Non-pigmented ciliary epithelial cell (primary cell): ENCODE measurements at places on chromosomes 12 and 14.

DNA sequence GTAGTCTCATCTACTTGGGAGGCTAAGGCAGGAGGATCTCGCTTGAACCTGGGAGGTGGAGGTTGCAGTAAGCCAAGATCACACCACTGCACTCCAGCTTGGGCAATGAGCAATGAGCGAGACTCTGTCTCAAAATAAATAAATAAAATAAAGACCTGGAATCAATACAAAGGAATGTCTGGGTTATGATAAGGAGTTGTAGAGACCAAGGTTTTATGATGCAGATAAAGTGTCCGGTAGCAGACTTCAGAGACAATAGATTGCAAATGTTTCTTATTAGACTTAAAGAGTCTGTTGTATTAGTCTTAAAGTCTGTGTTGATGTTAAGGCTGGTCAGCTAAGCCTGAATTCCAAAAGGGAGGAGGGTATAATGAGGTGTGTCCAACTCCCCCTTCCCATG is 35.2 kb upstream of the RNASE1 start:
- no peak for DNase-seq

DNA sequence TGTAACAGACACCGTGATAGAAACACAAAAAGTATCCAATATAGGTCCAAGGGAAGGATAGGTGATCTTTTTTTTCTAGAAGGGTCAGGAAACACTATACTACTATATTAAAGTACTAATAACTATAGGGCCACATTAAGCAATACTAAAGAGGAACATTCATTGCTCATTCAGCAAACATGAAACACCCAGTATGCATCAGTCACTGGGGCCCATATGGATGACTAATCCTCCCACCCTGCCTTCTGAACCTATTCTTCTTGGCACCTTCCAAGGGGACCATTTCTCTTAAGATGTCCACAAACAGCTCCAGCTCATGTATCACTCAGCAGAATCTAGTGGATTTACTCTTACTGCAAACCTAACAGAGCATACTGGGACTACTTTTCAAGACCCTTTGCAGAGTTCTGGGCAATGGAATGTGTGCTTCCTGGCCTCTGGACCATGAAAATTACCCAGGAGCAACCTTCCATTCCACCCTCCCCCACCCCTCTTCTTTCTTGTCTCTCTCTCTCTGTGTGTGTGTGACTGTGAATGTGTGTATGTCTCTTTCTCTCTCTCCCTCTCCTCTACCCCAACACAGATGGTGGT is 187.9 kb downstream of the EPS8 start:
- peak; percentile 62 for DNase-seq

- no peak for DNase-seq
Measured at GRCh38 chr12:114285554-114285953, 120.4 kb downstream of the TBX5 start.

DNA sequence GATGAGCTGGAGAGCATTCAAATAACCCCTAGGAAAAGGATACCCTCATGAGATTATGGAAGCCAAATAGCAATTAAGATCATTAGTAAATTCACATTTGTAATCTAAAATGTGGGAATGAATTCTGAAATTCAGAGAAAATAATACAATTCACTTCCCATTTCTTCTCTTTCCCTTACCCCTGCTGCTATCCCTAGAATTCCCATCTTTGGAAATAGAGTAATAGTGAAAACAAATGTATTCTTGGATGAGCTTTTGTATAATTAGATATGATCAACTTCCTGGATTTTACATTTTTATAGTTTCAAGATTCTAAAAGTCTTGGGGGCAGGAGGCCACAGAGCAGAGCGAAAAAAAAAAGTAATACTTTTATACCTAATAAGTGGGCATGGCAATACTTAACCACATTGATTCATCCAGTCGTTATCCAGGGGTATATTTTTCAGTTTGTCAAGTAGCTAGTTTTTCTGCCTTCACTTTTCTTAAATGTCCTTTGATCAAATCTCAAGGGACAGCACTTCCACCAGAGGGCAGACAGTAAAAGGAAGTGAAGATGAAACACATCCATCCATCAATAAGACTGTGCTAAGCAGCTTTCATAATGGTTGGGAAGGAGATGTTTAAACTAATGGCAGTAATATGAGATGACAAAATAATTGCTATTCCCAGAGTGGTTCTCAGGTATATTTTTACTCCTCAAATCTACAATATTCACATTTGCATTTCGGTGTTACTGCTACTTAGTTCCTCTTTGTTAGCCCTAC is 401.3 kb downstream of the DIO2 start:
- no peak for DNase-seq

GRCh38 chr12:2035431-2036055 is 17.2 kb upstream of the CACNA1C start:
- DNase-seq = no peak

GRCh38 chr12:11823593-11823992 is 174.1 kb downstream of the ETV6 start:
- DNase-seq = no peak

GRCh38 chr14:72921396-72921795 is 4.9 kb upstream of the DCAF4 start:
- DNase-seq = no peak

DNA sequence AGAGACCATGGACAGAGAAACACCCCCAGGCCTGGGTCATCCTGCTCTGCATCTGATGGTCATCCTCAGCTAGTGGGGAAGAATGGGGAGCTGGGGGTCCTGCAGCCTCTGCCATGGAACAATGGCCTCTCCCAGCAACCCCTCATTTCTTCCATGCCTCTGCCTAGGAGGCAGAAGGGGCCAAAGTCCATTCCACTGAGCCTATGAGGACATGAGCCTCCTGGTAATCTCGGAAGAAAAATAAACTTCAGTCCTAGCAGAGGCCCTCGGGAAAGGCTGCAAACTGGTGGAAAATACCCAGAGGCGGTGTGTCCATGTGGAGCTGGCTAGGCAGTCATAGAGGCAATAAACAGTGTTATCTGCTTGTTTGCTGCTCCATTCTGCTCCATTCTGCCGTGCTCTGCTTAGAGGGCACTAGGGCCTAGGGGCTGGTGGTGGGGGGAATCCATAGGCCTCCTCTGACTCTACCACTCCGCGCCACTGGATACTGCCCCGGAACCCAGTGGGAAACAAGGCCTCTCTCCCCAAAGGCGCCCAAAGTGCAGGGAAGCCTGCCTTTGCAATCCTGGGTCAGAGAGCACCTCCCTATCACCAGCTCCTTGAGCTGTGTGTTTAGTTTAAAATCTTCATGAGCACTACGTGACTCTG is 4.5 kb downstream of the PGF start:
- DNase-seq = no peak

- DNase-seq = no peak
Measured at GRCh38 chr14:87156878-87157277, 836.1 kb downstream of the GALC start.

GRCh38 chr14:22849212-22849819 is 12.9 kb downstream of the MMP14 start:
- no peak for DNase-seq

- no peak for DNase-seq
Measured at GRCh38 chr12:120939523-120939922, 35.4 kb upstream of the SPPL3 start.

- no peak for DNase-seq
Measured at GRCh38 chr12:111123390-111123789, 203.0 kb upstream of the MYL2 start.

GRCh38 chr12:26298785-26299621 is 103.6 kb downstream of the SSPN start:
- peak; percentile 50 for DNase-seq

GRCh38 chr14:101858791-101859537 is 97.5 kb downstream of the PPP2R5C start:
- no peak for DNase-seq

DNA sequence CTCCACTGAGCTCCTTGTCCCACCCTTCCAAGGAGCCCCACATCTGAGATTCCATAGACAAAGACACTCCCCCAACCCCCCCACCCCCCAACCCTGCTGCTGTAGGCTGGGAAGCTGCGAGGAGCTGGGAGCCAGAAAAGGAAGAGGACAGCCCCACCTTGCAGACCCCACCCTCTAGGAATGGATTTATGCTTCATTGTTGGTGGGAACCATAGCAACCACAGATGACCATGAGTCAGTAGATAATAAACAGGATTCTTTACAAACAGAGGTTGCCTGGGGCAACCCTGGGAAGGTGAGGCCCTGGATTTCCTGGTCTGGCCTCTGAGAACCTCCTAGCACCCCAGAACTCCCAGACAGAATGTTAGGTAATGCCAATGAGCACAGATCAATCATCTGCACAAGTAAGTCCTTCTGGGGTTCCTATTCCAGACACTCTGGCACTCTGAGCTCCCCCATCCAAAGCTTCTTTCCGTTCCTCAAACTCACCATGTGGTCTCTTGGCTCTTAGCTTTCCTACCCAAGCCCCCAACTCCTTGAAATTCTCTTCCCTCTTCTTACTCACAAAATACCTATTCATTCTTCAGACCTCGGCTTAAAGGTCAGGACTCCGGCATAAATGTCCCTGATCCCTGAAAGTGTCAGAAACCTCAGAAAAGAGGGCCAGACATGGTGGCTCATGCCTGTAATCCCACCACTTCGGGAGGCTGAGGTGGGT is 15.2 kb upstream of the PLEKHG6 start:
- DNase-seq = no peak
